Glutamatergic neuron (in vitro differentiated cells): ENCODE measurements at places on chromosomes 4 and X.
A peak's percentile ranks its signal among the peaks of the same experiment; 100 is the strongest.

DNA sequence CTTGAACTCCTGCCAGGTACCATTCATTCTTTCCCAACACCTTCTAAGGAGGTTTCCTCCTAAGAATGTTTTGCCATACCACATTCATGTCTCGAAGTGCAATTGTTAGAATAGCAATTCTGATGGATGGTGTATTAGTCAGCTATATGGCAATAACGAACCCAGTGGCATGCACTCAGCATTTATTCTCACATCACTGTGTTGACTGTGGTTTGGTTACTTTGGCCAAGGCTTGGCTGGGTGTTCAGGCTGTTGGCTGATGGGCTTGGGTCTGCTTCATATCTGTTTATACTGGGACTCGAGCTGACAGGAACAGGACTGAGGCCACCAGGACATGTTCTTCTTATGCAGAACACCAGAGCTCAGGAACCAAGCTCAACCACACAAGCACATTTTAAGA lies 31.7 kb downstream of the PSAPL1 start:
- no peak for DNase-seq

- no peak for DNase-seq
Measured at GRCh38 chr4:155943605-155944291, 9.9 kb downstream of the CTSO start.

DNA sequence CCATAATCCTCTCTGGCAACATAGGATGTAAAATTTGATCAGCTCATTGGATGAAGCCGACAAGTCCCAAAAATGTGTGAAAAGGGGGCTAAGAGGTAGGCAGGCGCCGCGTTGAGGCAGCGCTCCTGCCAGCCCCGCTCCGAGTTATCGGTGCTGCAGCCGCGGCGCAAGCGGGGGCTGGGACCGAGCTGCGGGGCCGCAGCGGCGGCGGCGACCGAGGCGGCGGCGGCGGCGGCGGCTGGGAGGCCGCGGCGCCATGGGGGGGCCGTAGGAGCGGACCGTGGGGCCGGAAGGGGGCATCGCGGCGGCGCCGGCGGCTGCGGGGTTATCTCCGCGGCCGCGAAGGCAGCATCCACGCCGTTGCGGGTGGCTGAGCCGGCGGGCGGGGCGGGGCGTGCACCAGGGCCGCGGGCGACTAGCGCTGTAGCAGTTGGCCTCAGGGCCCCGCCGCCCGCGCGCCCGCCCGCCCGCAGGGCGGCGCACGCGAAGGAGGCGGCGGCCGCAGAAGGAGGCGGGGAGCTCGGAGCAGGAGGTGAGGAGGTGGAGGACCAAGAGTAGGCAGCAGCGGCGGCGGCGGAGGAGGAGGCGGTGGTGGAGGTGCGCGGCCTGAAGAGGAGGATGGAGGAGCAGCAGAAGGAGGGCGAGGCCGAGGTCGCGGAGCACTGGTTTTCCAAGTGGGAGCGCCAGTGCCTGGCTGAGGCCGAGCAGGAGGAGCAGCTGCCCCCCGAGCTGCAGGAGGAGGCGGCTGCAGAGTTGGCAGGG lies 126.0 kb upstream of the CXorf66 start:
- peak; percentile 55 for DNase-seq

GRCh38 chrX:30822068-30822681 lies 66.9 kb downstream of the TAB3 start:
- DNase-seq, result no peak

- no peak for DNase-seq
Measured at GRCh38 chr4:4402966-4403365, 16.1 kb downstream of the NSG1 start.

- DNase-seq, result no peak
Measured at GRCh38 chr4:23728393-23728792, 161.5 kb downstream of the PPARGC1A start.

DNA sequence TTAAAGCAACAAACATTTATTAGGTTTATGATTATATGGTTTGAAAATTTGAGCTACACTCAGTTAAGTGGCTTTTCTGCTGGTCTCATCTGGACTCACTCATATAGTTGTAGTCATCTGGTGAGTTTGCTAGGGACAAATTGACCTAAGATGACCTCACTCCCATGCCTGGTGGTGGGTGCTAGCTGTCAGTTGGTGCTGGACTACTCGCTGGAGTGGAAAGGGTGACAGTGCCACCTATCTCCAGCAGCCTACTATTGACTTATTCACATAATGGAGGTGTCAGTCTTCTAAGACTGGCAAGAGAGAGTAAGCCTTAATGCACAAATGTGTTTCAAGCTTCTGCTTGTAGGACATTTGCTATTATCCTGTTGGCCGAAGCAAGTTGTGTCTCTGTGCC lies 88.2 kb downstream of the TASL start:
- DNase-seq, result no peak

DNA sequence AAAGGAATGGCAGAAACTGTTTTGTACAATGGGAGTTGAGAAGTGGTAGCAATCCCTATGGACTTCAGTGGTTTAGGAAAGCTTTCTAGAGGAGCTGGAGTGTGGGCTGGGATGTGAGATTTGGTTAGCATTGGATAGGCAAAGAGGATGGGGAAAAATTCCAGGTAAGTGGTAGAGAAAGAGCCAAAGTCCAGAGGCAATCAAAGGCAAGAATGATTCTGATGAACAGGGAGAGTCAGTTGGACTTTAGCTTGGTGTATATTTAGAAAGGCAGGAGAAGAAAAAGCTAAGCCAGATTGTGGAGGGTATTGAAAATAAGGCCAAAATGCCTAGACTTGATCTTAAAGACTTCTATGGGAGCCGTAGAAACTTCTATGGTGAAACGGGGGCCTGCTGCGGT lies 3.7 kb upstream of the VSIG4 start:
- no peak for DNase-seq

- no peak for DNase-seq
Measured at GRCh38 chr4:151153585-151153984, 54.2 kb downstream of the RPS3A start.

DNA sequence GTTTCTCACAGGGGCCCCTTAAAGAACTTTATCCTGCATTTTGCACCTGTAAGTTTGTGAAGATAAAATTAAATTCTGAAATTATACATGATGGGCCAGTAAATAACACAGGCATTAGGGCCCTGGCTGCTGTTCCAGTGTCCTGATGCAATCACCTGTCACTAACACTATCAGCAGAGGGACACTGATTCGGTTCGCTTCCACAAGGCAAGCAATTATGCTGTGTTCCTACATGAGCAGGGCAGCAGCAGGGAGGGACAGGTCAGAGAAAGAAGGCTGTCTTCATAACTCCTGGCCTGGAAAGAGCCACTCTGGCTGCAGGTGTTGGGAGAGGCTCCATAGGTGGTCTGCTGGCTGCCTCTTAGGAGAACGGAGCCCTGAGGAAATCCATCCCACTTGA lies 487.3 kb downstream of the MID1IP1 start:
- DNase-seq, result no peak

DNA sequence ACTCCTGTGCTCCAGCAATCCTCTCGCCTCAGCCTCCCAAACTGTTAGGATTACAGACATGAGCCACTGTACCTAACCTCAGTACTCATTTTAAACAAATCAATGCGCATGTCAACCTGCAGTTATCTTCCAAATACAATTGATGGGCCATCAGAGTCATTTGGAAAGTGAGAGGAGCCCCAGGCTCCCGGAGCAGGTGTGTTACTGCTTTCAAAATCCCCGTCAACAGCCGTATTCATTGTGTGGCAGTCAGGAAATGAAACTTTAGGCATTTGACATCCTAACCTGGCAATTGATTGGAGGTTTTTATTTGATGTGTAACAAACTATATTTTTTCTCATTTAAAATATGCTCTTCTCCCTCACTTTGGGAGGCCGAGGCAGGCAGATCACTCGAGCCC lies 623.6 kb upstream of the TENM3 start:
- DNase-seq, result no peak

DNA sequence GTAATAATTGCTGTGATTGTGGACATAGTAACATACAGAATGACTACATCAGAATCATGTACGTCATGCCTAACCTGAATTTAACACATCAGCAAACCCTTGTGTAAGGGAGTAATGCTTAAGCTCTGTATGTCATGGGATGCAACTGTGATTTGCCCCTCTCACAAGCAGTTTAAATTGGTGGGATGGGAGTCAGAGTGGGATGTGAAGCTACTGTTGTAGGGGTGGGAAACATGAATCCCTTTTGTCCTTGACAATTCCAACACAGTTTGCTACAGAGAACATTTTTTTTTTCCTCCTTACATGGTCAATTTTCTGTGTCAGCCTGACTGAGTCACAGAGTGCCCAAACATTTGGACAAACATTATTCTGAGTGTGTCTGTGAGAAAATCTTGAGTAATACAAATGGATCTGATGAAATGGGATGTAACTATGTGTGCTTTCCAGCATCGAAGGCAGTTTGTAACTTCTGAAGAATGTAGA lies 392.8 kb downstream of the GPM6A start:
- no peak for DNase-seq

DNA sequence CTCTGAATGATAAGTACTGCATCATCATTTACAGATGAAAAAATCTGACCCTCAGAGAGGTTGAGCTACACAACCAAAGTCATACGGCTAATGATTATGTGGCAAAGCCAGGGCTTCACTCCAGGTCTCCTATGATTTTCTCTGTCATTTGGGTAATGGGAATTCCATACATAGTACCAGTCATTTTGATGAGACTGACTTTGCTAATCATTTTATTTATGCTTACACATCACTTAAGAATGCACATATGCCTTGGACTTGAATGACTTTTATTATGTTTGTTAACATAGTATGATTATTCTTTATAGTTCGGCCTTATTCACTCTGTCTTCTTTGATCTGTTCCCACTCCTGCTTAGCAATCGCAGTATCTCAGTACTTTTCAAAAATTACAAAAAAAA lies 255.1 kb upstream of the GPRIN3 start:
- no peak for DNase-seq

DNA sequence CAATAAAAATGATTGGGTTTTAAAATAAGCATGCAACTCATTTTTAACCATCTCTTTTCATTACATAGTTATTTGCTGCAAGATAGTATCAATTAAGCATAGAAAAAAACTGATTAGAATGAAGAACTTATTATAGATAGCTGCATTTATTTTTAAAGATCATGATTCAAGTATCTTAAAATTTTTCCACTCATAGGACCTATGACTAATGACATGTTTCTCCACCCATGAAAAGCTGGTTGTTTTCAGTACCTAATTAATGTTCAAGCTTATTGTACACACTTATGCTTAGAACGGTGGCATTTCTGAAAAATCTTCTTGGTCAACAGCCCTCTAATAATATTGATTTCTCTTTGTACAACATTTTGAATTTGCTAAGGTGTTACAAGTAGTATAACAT lies 193.5 kb upstream of the PITX2 start:
- no peak for DNase-seq

DNA sequence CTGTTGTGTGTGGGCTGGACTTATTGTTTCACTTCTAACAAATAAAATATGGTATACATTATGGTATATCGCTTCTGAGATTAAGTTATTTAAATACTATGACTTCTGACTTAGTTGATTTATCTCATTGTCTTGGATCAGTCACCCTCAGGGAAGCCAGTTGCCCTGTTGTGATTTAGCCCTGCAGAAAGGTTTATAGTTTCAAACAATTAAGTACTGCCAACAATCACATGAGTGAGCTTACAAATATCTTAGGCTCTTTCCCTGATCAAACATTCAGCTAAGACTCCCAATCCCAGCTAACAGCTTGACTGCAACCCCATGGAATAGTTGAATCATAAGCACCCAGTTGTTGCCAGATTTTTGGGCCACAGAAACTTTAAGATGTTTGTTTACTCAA lies 85.4 kb downstream of the MAGEC1 start:
- no peak for DNase-seq

GRCh38 chr4:114606245-114606644 lies 7.6 kb downstream of the UGT8 start:
- DNase-seq, result no peak

- DNase-seq, result no peak
Measured at GRCh38 chr4:163269869-163270268, 62.5 kb downstream of the NPY1R start.

- no peak for DNase-seq
Measured at GRCh38 chrX:128992107-128992971, 531.0 kb downstream of the SMARCA1 start.

- DNase-seq, result no peak
Measured at GRCh38 chr4:127578491-127578890, 54.3 kb upstream of the INTU start.

DNA sequence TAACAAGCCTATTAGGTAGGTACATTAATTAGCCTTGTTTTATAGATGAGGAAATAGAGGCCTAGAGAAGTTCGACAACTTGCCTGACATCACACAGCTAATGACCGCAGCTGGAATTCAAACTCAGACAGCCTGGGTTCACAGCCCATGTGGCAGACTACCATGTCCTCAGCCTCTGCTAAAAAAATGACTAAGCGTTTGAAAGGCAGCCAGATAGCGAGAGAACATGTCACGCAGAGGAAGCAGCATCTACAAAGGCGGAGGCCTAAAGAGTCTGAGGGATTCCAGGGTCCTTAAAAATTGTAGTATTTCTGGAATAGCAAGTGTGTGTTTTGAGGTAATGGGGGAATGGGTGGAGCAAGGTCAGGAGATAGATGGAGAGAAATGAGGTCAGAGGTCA lies 33.2 kb upstream of the BMP15 start:
- DNase-seq, result no peak

GRCh38 chr4:100574607-100575006 lies 56.8 kb upstream of the EMCN start:
- no peak for DNase-seq

- no peak for DNase-seq
Measured at GRCh38 chr4:78397292-78397630, 154.3 kb upstream of the ANXA3 start.

DNA sequence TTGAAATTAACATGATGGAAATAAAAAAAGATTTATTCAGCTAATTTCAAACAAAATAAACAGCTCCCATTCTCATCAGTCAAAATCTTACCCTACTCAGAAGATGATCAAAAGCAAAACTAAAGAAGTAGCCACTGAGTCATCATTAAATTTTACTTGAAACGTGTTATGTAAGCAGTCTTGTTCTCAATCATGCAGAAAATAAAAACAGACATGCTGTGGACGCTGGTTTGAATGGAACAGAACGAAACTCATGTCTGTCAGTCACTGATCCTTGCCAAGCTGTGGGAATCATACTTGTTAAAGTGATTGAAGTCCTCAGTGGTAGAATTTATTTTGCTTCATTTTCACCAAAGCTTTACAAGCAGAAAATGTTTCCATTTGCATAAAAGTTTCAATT lies 77.2 kb upstream of the TLR3 start:
- DNase-seq, result no peak

- DNase-seq, result no peak
Measured at GRCh38 chrX:41563876-41564275, 116.7 kb downstream of the NYX start.

- no peak for DNase-seq
Measured at GRCh38 chr4:168744021-168744420, 247.2 kb downstream of the PALLD start.

GRCh38 chrX:67543818-67544217 lies at the start of gene AR:
Gene AR (plus strand): TSS chrX:67544021. CDS start chrX:67545147, 1,126 bp downstream.
- peak; percentile 50 for DNase-seq

DNA sequence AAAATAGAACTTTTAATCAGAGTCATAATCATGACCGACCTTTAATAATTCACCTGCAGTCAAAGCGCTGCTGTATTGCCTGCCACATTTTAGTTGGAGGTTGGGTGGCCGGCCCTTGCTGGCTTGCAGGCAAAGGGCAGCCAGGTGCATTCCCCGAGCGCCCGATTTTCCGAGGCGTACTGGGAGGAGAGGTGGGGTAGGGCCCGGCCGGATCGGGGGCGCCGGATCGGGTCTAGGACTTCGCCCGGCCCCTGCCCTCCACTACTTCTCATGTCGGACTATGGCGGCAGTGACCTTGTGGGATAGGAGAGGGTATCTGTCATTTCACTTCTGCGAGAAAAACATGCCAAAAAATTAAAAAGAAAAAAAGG lies 2.5 kb upstream of the RS1 start:
- DNase-seq, result peak; percentile 26
